Heart right ventricle (tissue), 16 donors: ENCODE measurements at places on chromosomes 1 and 21. TPM values are rescaled to one million over a fixed set of nuclear protein-coding genes. Genes with fewer than 3 reads are reported as not detected.

DNA sequence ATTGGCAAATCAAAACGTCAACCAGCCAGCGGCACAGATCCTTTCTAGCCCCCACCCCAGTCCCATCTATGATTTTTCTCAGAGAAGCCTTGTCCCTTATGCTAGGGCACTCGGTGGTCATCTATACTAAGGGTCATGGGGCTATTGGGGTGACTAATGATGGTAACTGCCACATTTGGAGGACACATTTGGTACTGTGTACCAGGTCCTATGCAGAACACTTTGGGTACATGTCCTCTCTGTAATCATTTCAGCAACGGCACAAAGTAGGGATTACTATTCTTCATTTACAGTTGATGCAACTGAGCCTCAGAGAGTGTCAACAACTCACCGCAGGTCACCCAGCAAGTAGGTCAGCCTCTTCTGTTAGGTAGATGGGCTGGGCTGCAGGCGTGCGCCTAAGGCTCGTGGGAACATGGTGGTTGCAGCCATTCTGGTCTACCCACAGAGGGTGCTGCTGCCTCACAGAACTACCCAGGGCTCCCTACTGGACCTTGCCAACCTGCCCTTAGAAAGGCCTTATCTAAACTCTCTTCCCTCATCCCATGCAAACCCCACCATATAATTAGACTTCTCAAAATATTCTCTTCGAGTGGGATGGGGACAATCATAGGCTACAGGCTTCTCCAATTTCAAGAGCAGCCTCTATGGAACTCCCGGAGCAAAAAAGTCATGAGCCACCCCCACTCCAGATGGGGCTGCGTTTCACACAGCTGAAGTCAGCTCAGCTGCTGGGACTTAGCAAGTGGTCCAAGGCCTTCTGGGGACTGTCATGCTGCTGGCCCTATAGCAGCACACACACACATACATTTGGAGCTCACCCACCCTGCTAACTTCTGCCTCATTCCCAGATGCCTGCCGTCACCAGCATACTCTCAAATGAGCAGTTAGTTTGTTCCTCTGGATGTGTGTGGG lies 5.8 kb upstream of the SDHB start:
- DNase-seq, result peak; percentile 43

GRCh38 chr1:206125346-206125745 lies 8.2 kb upstream of the AVPR1B start:
- no peak for DNase-seq

DNA sequence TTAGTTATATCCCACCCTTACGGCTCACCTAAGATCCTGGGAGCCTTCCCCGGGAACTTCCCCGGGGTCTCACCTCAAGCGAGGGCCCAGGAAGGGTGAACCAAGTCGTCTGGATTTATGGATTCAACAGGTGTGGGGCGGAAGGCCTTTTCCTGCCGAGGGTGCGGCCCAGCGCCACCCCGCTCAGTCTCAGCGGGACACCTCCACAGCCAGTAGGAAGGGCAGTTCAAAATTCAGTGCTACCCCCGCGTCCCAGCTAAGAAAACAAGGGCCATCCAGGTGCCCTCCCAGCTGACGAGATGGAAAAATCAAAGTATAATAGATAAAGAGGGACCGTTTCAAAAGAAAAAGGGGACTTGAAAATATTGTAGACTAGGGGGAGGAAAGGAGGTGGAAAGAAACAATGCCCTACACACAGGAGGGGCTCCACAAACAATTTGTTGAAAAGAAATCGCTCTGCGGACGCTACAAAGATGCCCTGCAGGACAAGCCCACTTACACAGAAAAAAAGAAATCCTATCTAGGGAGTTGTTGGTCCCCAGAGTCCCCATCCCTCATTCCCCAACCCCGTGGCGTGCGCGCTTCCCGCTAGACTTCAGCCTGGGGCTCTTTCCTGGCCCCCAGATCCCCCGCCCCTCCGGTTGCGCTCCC lies 1.3 kb downstream of the SLC2A1 start:
- DNase-seq, result no peak

DNA sequence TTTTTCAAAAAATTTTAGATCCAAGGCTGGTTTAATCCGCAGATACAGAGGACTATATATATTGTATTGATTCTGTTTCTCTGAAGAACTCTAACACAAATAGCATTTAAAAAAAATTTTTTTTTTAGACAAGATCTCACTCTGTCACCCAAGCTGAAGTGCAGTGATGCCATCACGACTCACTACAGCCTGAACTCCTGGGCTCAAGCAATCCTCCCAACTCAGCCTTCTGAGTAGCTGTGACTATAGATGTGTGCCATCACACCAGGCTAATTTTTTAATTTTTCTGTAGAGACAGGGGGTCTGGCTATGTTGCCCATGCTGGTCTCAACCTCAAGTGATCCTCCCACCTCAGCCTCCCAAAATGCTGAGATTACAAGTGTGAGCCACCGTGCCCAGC lies 3.0 kb downstream of the ANKRD45 start:
- DNase-seq, result no peak

DNA sequence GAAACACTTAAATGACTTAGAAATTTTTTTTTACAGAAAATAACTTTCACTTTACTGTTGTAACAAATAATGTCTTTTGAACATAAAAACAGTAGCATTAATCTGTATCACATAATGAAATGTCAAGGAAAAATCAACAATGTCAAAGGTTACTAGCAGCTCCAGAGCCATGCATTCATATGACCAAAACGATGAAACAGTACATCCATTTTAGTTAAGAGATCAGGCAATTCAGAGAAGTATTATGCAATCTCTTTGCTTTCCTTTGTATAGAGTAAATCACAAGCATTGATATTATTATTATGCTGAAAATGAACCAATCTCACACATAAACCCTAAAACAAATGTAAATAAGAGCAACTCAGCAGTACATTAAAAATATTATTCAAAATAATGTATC lies 748.9 kb downstream of the PLA2G4A start:
- DNase-seq, result no peak

DNA sequence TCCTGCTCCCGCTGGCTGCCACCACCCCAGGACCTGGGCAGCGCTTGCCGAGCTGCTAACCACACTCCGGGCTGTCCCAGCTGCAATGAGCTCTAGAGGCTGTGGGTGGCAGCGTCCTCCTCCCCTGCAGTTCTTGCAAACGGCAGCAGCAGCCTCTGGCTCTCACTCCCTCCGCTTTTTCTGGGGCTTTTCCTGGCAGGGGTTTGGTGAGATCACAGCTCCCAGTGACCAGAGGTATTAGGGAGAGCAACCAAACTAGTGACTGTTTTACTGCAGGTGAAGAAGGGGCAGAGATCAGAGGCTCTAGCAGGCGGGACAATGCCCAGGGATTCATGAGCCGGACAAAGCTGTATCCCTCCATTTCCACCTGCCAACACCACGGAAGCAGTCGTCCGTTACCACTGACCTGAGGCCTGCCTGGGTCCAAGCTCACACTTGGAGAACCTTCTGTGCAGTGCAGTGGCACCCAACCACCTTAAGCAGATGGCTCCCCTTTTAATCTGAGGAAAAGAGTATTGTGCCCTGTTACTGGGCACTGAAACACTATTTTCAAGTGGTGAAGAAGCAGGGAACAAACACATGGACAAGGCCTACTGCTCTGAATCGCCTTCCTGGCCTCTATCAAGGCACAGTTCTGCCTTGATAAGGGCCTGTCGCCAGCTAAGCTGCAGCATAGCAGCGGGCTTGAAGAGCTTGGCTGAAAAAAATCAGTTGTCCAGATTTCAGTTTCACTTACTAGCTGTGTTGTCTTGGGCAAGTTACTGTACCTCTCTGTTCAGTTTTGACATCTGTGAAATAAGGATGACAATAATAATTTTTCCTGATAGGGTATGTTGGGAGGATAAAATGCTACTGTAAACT lies at the start of gene F5:
Gene F5 (minus strand): TSS at position 87 of the 861 bp plus-strand sequence. CDS start 95 bp downstream, outside the sequence.
- peak; percentile 72 for DNase-seq

DNA sequence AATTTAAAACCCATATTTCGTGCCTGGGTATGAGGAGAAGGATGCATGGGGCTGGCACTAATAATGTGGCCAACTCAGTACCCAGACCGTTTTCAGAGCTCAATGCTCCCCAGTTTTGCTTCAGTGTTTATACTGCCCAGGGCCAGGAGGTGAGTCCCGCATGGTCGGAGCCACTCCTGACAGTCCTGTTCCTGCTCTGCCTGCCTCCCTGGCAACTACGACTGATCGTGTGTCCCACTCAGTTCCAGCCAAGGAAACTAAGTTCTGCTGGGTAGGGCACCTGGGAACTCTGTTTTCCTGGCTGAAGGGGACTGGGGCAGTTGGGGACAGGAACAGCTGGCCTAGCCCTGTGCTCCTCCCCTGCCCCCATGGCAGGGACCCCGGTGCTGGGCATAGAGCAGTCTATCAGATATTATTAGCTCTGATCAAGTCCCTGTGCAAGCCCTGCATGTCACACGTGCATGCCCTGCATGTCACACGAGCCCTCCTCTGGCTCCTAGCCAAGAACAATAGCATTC lies 19.2 kb downstream of the S100A7 start:
- no peak for DNase-seq

- DNase-seq, result peak; percentile 44
These were observed 948 bp downstream of the STK40 start for GRCh38 chr1:36384542-36385409.

GRCh38 chr1:219651993-219652392 lies 39.1 kb upstream of the ZC3H11B start:
- DNase-seq, result no peak

DNA sequence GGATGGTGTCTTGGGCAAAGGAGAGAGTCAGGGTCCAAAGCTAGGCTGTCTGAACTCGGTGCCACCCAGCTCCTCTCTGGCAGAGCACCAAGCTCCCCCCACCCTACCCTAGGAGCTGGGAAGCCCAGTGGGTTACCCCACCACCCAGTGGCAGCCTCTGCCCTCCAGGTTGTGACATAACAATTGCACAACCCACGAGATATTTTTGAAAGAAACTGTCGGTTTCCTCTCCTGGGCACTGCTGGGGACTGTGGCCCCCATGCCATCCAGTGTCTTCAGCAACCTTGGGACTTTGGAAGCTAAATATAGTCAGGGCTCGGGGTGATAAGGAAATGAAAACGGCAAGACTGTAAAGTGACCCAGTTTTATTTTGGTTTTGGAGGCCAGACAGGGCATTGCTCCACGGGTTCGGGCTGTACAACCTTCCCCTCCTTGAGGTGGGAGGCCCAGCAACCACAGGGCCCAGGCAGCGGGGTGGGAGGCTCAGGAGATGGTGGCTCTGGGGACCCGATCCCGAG lies 1.4 kb downstream of the CITED4 start:
- no peak for DNase-seq

DNA sequence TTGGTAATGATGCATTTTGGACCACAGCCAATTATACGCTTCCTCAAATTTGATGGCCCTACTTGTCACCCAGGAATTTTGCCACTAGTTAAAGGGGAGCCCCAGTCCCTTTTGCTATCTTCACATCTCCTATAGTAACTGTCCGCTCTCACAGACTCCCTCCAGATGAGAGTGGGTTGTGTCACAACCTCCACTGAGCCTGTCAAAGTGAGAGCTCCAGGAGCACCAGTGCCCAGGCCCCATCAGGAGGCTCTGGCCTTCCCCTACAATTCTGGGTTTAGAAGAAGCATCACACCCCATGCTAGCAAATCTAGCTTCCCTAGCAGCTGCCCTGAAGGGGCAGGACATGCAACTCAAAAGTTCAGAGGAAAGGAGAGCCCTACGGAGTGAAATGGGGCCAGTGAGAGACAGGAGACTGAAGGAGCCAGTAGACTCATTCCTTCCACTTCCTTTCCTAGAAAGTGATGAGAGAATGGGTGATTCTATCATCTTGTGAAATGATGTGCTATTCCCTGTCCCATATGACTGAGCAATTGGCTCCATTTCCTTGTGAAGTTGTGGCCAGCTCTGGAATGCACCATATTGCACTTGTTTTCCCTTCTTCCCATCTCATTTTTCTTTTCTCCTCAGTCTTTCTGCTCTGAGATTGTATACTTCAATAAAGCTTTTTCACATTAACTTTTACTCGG lies 541.3 kb downstream of the DPYD start:
- no peak for DNase-seq

- no peak for DNase-seq
These were observed 28.1 kb upstream of the IL10 start for GRCh38 chr1:206800411-206800810.

- no peak for DNase-seq
These were observed 292.9 kb downstream of the PLA2G4A start for GRCh38 chr1:187121661-187122060.

- no peak for DNase-seq
These were observed 306.4 kb downstream of the DUSP10 start for GRCh38 chr1:221435504-221435904.

GRCh38 chr1:28118640-28119307 lies 30.4 kb upstream of the EYA3 start:
- no peak for DNase-seq

Gene AKNAD1
- 0.15 TPM for polyA plus RNA-seq

Gene CENPL
- 1.7 TPM for polyA plus RNA-seq

Gene PLK3
- 12.7 TPM for polyA plus RNA-seq

Gene TBCE
- 15.5 TPM for polyA plus RNA-seq

Gene KAZN
- 1.9 TPM for polyA plus RNA-seq

Gene TRAPPC3
- 73.8 TPM for polyA plus RNA-seq
